ENCODE measurements at places on chromosomes 7 and 10.

- no peak for DNase-seq
These were observed 30.2 kb downstream of the GRIFIN start for GRCh38 chr7:2445898-2446555.

DNA sequence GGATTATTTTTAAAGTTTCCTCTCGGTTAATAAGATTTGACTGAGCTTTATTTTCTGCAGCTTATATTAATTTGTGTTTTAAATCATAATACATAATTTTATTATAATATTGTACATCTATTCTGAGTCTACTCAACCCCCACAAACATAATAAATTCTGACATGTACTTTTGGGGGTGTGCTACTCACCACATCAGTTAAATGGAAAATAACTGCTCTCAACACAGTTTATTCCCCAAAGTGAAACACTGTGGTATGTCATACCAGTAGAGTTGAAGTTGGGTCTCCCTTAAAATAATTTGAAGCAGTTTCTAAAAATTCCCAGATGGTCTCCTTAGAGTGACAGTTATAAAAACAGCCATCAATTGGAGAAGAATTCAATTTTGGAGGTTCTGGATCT is 463.2 kb downstream of the PHTF2 start:
- DNase-seq, result no peak

DNA sequence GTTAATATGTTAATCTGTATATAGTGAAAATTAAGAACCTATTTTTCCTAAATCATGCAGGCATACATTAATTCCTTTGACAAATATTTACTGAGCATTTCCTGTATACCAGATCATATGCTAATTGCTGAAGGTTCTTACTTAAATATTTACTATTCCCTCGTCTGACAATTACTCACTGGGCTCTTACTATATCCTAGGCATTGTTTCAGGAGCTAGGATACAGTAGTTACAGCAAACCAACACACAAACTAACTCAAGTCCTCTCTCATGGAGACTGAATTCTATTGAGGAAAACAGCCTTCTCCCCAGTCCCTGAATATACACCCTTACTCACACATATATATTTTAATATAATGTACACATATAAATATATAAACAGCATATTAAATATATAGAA is 786.0 kb downstream of the NRG3 start:
- no peak for DNase-seq

DNA sequence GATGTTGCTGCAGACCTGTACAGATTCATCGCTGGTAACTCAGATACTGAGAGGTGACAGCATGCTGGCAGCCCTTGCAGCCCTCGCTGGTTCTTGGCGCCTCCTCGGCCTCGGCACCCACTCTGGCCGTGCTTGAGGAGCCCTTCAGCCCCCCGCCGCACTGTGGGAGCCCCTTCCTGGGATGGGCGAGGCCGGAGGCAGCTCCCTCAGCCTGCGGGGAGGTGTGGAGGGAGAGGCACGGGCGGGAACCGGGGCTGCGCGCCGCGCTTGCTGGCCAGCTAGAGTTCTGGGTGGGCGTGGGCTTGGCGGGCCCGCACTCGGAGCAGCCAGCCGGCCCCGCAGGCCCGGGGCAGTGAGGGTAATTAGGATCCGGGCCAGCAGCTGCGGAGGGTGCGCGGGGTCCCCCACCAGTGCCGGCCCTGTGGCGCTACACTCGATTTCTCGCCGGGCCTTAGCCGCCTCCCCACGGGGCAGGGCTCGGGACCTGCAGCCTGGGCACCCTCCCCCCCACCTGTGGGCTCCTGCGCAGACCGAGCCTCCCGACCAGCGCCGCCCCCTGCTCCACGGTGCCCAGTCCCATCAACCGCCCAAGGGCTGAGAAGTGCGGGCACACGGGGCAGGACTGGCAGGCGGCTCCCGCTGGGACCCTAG is 12.2 kb upstream of the GTPBP10 start:
- DNase-seq, result no peak

DNA sequence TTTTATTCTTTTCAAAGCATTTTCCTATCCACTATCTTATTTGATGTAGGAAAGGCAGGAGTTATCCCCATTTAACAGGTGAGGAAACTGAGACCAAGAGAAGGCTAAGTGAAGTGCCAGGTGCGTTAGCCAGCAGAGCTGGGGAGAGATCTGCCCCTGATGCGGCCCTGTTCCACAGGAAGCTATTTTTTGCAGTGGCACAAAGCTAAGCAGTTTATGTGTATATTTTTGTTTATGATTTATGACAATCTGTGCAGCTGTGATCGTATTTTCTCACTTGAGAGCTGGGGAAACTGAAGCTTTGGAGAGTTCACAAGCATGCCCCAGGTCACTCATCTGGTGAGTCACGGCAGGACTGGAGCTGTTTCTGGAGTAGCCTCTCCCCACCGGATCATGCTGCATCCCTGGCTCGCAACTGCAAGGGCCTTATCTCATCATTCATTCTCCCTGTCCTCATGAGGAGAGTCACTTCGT is 38.8 kb downstream of the SLC29A3 start:
- no peak for DNase-seq

- DNase-seq, result no peak
These were observed 1.3 kb downstream of the INPP5A start for GRCh38 chr10:132538790-132539421.

DNA sequence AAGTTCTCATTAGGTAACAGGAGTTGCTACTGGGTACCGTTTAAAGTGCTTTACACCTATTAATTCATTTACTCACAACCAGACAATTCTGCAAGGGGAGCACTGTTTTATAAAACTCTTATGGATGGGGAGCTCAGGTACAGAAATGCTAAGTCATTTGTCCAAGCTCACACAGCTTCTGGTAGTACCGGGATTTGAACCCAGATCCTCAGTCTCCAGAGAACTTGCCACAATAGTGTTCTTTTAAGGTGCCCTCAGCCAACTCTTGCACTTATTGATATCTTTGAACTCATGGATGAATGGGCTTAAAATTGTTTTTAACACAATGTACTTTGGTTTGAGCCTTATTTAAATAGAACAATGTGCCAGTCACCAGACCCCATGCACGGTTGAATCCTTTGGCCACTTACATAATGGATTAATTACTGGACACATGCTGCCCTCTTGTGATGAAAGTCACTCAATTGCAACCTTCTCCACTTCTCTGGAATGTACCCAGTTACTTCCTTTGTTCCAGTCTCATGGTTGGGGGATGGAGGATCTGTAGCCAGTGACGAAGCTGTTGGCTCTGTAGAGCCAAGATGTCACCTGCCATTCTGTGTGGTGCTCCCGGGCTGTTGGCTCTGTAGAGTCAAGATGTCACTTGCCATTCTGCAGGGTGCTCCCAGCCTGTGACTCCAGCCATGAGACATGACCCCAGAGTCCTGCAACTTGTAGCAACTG is 65.6 kb downstream of the NOD1 start:
- DNase-seq, result no peak

DNA sequence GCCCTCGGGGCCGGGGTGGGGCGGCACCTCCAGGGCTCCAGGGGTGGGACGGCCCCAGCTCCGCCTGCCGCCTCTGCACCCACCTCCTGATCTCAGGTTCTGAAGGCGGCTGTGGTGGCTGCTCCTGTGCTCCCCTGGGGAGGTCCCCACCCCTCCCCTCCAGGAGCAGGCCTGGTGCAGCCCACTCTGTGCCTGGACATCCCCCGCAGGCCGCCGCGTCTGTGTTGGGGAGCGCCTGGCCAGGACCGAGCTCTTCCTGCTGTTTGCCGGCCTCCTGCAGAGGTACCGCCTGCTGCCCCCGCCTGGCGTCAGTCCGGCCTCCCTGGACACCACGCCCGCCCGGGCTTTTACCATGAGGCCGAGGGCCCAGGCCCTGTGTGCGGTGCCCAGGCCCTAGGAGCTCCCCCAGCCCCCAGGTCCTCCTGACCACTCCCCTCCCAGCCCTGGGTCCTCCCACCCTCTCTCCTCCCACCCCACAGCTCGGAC is 5.5 kb downstream of the CYP2W1 start:
- no peak for DNase-seq

DNA sequence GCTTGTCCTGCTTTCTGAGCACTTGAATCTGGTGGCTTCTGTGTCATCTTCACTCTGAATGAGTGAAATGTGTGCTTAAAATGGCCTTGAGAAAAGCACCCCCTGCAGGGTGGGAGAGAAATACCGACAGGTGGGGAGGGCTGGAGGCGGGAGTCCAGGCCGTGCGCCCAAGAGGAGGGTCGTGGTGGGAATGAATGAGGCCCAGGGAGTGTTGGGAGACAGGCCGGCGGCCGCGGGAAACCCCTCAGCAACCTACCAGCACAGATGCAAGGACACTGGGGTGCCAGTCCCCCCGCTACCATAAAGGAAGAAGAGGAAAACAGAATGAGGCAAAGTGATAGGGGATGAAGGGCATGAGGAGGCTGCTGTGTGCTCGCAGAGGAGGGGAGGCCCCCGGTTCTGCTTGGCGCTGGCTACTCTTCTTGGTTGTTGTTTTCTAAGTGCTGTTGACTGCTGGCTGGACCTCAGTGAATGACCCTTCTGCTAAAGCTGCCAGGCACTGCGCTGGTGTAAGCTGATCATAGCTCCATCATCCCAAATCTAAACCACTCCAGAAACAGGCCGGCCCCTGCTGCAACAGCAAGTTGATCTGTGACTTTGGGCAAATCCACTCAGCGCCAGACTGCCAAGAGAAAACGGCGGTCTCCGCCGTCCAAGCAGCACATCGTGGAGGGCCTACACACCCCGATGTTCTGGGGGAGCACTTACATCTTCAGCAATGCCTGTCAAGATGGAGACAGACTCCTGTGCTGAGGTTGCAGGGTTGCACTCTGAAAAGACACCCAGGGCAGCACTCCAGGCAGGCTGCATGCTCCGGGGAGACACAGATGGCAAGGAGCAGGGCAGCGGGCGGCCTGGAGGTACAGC is 378.5 kb downstream of the DNAJB6 start:
- no peak for DNase-seq

DNA sequence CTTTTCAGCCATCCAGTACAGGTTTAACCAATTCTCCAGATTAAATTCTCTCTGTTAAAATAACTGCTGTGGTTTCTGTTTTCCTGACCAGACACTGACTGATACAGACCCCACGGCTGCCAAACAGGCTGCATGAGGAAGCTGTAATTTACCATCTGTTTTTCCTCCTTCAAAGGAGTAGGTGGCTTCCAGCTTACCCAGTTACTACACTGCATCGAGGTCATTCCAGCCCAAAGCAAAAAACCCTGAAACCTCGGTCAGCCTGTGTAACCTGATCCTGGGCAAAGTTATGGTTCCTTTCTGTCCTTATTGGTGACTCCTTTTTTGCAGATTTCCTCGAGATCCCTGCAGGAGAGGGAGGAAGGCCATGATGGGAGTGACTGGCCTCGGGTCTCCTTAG is 27.9 kb upstream of the LOXL4 start:
- DNase-seq, result no peak

DNA sequence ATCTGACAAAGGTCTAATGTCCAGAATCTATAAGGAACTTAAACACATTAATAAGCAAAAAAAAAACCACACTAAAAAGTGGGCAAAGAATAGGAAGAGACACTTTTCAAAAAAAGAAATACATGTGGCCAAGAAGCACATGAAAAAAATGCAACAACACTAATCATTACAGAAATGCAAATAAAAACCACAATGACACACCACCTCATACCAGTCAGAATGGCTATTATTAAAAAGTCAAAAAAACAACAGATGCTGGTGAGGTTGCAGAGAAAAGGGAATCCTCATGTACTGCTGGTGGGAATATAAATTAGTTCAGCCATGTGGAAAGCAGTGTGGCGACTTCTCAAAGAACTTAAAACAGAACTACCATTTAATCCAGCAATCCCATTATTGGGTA is 119.0 kb downstream of the LMBR1 start:
- DNase-seq, result no peak

DNA sequence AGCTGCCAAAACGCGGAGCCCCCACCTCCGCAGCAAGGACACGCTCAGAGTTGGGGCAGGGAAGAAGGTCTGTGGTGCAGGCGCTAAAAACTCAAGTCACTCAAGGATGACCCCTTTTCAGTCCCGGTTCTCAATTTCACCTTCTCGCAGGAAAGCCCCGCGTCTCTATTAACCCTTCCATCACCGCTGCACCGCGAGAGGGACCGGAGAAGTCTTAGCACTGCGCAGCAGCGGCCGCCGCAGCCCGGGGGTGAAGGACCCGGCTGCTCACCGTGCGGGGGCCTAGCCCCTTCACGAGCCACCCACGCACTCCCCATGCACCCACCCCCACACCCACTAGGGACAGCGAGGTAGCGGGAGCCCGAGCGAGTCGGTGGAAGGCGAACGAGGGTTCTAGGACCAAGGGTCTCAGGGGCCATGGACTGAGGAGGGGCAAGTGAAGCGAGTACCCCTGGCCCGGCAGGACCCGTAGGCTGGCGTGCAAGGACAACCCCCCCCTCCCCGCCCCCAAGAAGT is 162.9 kb downstream of the SH3PXD2A start:
- no peak for DNase-seq

DNA sequence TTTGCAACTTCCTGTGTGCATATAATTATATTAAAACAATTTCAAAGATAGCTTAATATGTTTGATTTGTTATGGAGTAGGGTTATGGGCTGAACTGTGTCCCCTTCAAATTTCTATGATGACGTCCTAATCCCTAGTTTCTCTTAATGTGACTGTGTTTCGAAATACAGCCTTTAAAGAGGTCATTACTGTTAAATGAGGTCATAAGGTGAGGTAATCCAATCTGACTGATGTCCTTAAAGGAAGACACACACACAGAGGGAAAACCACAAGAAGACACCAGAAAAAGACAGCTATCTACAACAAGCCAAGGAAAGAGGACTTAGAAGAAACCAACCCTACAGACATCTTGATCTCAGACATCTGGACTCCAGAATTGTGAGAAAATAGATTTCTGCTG is 407.4 kb downstream of the MAGI2 start:
- no peak for DNase-seq

- DNase-seq, result no peak
These were observed 89.1 kb downstream of the NEUROD6 start for GRCh38 chr7:31251441-31251840.

- DNase-seq, result no peak
These were observed 14.0 kb upstream of the UNCX start for GRCh38 chr7:1218541-1219165.

GRCh38 chr10:113522460-113522859 is 30.4 kb upstream of the HABP2 start:
- no peak for DNase-seq

DNA sequence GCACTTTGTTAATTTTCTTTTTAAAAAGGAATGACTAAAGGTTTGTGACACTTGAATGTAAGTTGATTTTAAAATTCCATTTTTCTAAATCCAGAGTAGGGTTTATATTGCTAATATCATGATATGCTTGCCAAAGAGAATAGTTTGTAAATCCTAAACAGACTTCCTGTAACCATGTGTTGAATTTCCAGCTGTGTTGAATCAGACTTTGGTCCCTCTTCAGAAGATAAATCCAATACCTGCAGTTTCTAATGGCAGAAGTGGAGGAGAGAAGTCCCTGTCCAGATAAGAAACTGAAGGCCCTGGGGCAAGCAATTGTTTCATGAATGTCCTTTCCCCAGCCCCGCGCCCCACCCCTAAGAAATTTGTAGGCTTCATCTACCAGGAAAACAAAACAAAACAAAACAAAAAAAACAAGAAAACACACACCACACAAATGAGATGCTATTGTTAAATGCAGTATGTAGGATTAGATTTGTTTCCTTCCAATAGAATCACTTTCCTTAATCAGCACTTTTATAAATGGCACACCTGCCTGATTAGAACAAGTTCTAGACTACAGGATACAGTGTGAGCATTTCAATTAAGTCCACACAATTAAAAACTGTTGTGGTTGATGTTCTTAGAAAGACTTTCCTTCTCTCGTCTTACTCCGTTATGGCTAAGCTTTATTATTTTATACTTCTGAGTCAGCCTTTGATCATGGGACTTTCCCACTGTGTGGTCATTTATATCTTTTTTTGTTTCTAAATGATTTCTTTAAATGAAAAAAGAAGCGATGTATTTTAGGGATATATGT is 122.8 kb downstream of the KAT6B start:
- DNase-seq, result no peak

GRCh38 chr7:108454674-108455550 is 1.3 kb downstream of the NRCAM start:
- DNase-seq, result no peak

All from omental fat pad (tissue), 4 donors.